ENCODE measurements at places on chromosomes 4 and X.

- no peak for DNase-seq
These were observed 62.8 kb upstream of the EGFL6 start for GRCh38 chrX:13506574-13506973.

- no peak for DNase-seq
These were observed 123.6 kb downstream of the STAG2 start for GRCh38 chrX:124085063-124085462.

- no peak for DNase-seq
These were observed 167.5 kb downstream of the ADGRA3 start for GRCh38 chr4:22348410-22348809.

- no peak for DNase-seq
These were observed 73.5 kb upstream of the SRD5A3 start for GRCh38 chr4:55272589-55272988.

- no peak for DNase-seq
These were observed 156.1 kb downstream of the RAB28 start for GRCh38 chr4:13327991-13328390.
